ENCODE measurements at places on chromosomes 2 and 18. TPM values are rescaled to one million over a fixed set of nuclear protein-coding genes. Genes with fewer than 3 reads are reported as not detected.

The SLC4A5 gene
- total RNA-seq = 2.7 TPM

The LTBP1 gene
- total RNA-seq = 158 TPM

The CAB39 gene
- total RNA-seq = 53.2 TPM

The RGPD5 gene
- total RNA-seq = 28.6 TPM

The NT5C1B gene
- total RNA-seq = not detected

The PRADC1 gene
- 11.2 TPM for total RNA-seq

The MC5R gene
- total RNA-seq = 0.36 TPM

The LIMS3 gene
- total RNA-seq = 3.2 TPM

The D2HGDH gene
- 14.1 TPM for total RNA-seq

The SNED1 gene
- total RNA-seq = 127 TPM

The RAB12 gene
- 51.6 TPM for total RNA-seq

The TWIST2 gene
- 9.4 TPM for total RNA-seq

The SPP2 gene
- total RNA-seq = not detected

The EPC2 gene
- 29.3 TPM for total RNA-seq

The SLC5A7 gene
- not detected for total RNA-seq

The REG3G gene
- total RNA-seq = not detected

The ZNF2 gene
- total RNA-seq = 10.9 TPM

The CYTIP gene
- 1.4 TPM for total RNA-seq

The CRYBA2 gene
- not detected for total RNA-seq

The SMARCAL1 gene
- 15.3 TPM for total RNA-seq

The SPC25 gene
- total RNA-seq = 1.1 TPM

The CCDC150 gene
- total RNA-seq = 8.5 TPM

The PROKR1 gene
- total RNA-seq = not detected

The HK2 gene
- total RNA-seq = 76.4 TPM

The CHPF gene
- 192 TPM for total RNA-seq

The MAP3K19 gene
- not detected for total RNA-seq

The NXPH2 gene
- not detected for total RNA-seq

The MEP1B gene
- not detected for total RNA-seq

The ATP8B1 gene
- total RNA-seq = 46.7 TPM

The ANKRD36C gene
- 42.7 TPM for total RNA-seq

The IL36RN gene
- total RNA-seq = not detected

The FIGN gene
- 2.5 TPM for total RNA-seq

The BMP10 gene
- total RNA-seq = not detected

The DNAH7 gene
- total RNA-seq = 2.9 TPM

The ZFAND2B gene
- 26.5 TPM for total RNA-seq

The APOB gene
- under 0.01 TPM for total RNA-seq

The DPP10 gene
- total RNA-seq = not detected

The LRRC30 gene
- not detected for total RNA-seq
